ENCODE measurements at places on chromosomes 1 and 21. TPM values are rescaled to one million over a fixed set of nuclear protein-coding genes. Genes with fewer than 3 reads are reported as not detected.

- H3K36me3 ChIP-seq = no peaks in the 10 kb centered on the region
- no peaks in the 10 kb centered on the region for H3K27me3 ChIP-seq
- H3K4me1 ChIP-seq = no peaks in the 10 kb centered on the region
These were observed 76.3 kb upstream of the LRRC7 start for GRCh38 chr1:69491416-69491815.

- H3K27me3 ChIP-seq = peaks cover 3% of the 10 kb centered on the region
- peaks cover 3% of the 10 kb centered on the region for H3K4me1 ChIP-seq
- no peak overlapping the region for H3K27ac ChIP-seq
- H3K36me3 ChIP-seq = no peaks in the 10 kb centered on the region
- peak; percentile 66 for DNase-seq
These were observed 2.2 kb downstream of the CAMK1G start for GRCh38 chr1:209585672-209586071.

DNA sequence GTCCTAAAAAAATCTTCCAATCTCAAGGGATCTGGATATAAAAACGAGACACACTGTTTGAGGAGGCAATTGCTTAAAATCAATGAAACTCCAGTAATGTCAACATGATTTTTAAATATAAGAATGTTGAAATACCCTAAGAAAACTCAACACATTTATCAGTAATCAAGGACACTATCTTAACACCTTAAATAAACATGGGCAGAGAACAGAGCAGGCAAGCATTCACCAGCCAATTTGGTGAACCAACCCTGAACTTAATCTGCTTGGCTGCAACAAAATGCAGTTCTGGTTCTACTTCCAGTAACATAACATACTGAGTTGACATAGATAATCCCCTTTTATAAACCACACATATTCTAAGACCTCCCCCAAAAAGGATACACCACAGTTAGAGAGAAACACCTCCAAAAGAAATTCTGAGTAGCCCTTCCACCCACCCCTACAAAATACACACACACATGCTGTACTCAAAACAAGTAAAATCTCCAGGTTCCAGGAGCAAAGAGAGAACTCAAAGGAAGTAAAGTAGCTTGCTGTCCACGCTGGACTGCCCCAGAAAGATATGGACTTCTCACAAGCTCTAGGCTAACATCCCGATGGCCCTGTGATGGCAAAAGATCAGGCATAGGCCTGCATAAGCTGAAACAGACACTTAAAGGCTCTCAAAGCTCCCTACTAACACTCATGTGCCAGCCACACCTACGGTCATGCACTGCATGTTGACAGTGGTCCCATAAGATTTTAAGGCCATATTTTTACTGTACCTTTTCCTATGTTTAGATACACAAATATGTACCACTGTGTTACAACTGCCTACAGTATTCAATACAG, 30.5 kb downstream of the TP53BP2 start:
- H3K36me3 ChIP-seq = peaks cover 4% of the 10 kb centered on the region
- no peak overlapping the region for H3K27ac ChIP-seq
- H3K4me1 ChIP-seq = peaks cover 7% of the 10 kb centered on the region
- H3K27me3 ChIP-seq = no peaks in the 10 kb centered on the region

- no peaks in the 10 kb centered on the region for H3K36me3 ChIP-seq
- no peaks in the 10 kb centered on the region for H3K4me1 ChIP-seq
- H3K27me3 ChIP-seq = no peaks in the 10 kb centered on the region
- no peak for DNase-seq
- no peak overlapping the region for H3K4me3 ChIP-seq
These were observed 311.9 kb upstream of the PTBP2 start for GRCh38 chr1:96409689-96410088.

Gene TRAF3IP3
- not detected for total RNA-seq

DNA sequence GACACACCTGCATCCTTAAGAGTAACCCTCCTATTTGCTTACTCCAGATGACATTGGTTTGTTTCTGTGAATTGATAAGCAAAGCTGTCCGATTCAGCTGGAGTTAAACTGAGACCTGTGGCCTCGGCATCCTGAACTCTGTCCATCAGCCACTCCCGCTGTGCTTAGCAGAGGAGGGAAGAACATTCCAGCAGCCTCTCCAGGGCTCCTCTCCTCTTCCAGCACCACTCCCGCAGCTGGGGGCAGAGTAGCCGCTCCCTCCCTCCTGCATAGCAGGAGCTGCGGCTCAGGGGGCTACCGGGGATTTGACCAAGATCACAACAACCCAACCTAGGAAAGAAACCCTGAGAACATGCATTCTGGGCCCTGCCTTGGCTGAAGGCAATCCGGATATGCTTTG, 8.8 kb downstream of the LRRC38 start:
- H3K27ac ChIP-seq = no peak overlapping the region
- H3K4me1 ChIP-seq = no peaks in the 10 kb centered on the region
- H3K27me3 ChIP-seq = peaks cover 5% of the 10 kb centered on the region
- DNase-seq = no peak

DNA sequence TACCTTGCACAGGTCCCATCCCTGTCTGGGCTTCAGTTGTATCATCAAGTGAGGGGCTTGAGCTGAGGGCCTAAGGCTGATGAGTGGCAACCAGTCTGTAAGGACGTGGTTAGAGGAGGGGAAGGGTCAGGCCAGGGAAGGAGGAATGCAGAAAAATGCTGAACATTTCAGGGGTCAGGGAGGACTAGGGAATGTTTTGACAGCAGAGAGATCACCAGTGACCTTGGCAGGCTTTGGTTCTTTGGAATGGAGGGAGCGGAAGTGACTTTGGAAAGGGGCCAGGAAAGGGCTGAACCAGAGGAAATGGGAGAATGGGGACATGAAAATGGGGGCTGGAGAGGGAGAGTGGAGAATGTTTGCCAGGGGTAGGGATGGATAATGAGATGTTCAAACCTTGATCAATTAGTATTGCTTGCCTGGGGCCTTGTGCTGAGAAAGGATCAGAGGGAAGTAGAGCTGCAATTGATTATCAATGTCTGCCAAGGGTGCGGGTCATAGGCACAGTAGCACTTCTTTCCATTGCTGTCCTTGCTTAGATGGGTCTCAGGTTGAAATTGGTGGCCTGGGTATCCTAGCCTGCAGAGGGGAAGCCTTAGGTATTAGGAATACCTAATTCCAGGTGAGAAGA, 7.4 kb downstream of the LDLRAP1 start:
- H3K27ac ChIP-seq = no peak overlapping the region
- H3K4me1 ChIP-seq = peaks cover 16% of the 10 kb centered on the region
- no peaks in the 10 kb centered on the region for H3K36me3 ChIP-seq

DNA sequence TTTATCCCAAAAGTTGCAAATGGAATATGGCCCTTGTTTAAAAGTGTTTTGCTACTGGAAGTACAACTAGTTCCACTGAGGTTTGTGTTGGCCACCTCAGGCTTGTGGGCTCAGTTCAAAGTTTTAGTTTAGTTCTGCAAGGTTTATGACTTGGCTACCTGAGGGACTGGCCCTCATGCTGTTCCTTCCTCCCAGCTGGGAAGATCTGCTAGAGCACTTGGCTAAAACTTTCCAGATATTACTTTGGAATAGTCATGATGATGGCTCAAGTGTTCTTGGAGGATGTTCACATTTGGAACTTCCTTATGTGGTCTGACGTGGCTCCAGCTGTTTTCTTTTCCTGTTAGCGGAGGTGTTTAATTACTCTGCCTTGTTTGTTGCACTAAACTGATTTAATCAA, 110.2 kb upstream of the IVNS1ABP start:
- no peak for DNase-seq
- H3K36me3 ChIP-seq = no peaks in the 10 kb centered on the region

Gene PLCH2
- total RNA-seq = 61.4 TPM

DNA sequence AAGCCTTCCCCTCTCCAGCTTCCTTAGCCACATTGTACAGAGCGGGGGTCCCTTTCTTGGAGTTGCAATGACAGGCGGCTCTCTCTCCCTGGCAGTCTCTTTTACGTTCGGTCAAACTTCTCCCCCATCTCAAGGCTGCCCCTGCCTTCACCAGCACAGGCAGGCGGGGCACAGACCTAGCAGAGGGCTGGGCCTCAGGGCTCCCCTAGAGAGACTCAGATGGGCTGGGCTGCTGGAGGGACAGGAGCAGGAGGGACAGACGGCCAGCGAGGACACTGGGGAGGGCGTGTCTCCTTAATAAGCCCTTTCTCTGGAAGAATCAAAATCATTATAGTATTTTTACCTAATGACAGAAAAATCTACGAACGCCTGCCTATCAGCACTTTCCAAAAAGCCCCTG, 79.6 kb downstream of the CASZ1 start:
- H3K27me3 ChIP-seq = peaks cover 5% of the 10 kb centered on the region
- no peak overlapping the region for H3K27ac ChIP-seq
- peaks cover 7% of the 10 kb centered on the region for H3K4me1 ChIP-seq
- no peak for DNase-seq
- no peak overlapping the region for H3K4me3 ChIP-seq
- no peaks in the 10 kb centered on the region for H3K36me3 ChIP-seq

DNA sequence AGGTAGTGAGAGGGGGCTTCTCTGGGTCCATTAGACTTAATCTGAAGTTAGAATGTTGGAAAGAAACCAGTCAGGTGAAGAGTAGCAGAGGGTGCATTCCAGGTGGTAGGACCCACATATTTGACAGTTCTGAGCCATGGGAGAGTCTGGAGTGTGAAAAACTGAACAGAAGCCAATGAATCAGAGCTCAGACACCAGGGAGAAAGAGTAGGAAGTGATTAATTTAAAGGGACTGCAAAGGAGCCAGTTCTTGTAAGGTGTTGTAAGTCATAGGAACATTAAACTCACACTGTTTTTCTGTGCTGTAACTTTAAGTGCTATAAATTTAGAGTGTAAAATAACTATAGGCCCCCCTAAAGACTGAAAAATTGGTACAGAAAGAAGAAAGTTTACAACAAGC, 5.9 kb upstream of the DHX9 start:
- no peak overlapping the region for H3K4me3 ChIP-seq
- peaks cover 1% of the 10 kb centered on the region for H3K27me3 ChIP-seq
- DNase-seq = no peak
- no peaks in the 10 kb centered on the region for H3K36me3 ChIP-seq

Gene INKA2
- total RNA-seq = 112 TPM

GRCh38 chr1:237799762-237800474, 90.8 kb downstream of the ZP4 start:
- H3K4me3 ChIP-seq = no peak overlapping the region
- H3K4me1 ChIP-seq = peaks cover 2% of the 10 kb centered on the region
- peak; percentile 82 for DNase-seq

GRCh38 chr1:94433866-94434265, 15.7 kb downstream of the ABCD3 start:
- H3K4me3 ChIP-seq = no peak overlapping the region
- peaks cover 1% of the 10 kb centered on the region for H3K27me3 ChIP-seq
- no peak overlapping the region for H3K27ac ChIP-seq
- H3K4me1 ChIP-seq = no peaks in the 10 kb centered on the region
- DNase-seq = no peak

DNA sequence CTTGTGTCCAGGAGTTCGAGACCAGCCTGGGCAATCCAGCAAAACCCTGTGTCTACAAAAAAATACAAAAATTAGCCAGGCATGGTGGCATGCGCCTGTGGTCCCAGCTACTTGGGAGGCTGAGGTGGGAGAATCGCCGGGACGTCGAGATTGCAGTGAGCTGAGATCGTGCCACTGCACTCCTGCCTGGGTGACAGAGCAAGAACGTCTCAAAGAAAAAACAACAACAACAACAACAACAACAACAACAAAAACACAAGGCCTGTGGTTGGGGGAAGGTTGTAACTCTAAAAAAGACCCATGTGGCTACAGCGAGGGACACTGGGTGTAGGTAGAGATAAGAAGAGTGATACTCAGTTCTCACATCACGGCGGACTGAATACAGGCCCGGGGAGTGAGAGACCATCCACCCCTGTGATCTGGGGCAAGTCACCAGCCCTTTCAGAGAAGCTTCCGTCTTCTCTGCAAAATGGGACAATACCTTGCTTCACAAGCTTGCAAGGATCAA, 848 bp upstream of the CDC42 start:
- H3K27me3 ChIP-seq = peaks cover 5% of the 10 kb centered on the region
- H3K4me3 ChIP-seq = peak overlapping the region; percentile 70
- H3K27ac ChIP-seq = peak overlapping the region; percentile 67
- no peak for DNase-seq
- peaks cover 10% of the 10 kb centered on the region for H3K4me1 ChIP-seq
- no peaks in the 10 kb centered on the region for H3K36me3 ChIP-seq

- peaks cover 1% of the 10 kb centered on the region for H3K4me1 ChIP-seq
- peaks cover 4% of the 10 kb centered on the region for H3K36me3 ChIP-seq
- no peak for DNase-seq
- no peak overlapping the region for H3K4me3 ChIP-seq
These were observed 29.7 kb upstream of the KDM4A start for GRCh38 chr1:43619996-43620920.

Gene APOBEC4
- not detected for total RNA-seq

DNA sequence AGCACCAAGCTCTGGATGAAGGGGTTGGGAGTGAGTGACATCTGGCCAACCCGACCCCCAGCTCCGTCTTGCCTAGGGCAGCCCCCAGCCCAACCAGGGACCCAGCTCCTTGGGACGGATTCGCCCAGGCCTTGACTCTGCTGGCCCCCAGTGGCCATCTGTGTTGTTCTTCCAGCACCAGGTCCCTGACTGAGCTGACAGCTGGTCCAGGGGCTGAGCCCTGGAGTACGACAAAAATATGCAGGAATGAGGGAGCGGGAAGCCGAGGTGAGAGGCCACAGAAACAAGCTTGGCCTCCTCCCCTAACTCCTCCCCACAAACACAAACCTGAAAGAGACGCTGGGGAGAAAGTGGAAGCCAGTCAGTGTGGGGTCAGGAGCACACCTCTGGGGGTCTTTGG, 55.0 kb upstream of the PAX7 start:
- no peaks in the 10 kb centered on the region for H3K36me3 ChIP-seq
- peaks cover 5% of the 10 kb centered on the region for H3K27me3 ChIP-seq
- H3K4me1 ChIP-seq = peaks cover 5% of the 10 kb centered on the region
- peak; percentile 88 for DNase-seq

- no peak overlapping the region for H3K4me3 ChIP-seq
- H3K27me3 ChIP-seq = no peaks in the 10 kb centered on the region
- DNase-seq = no peak
- no peaks in the 10 kb centered on the region for H3K4me1 ChIP-seq
- no peaks in the 10 kb centered on the region for H3K36me3 ChIP-seq
These were observed 80.3 kb downstream of the TTC3 start for GRCh38 chr21:37153196-37153934.

Gene RGS13
- total RNA-seq = not detected

- peaks cover 18% of the 10 kb centered on the region for H3K36me3 ChIP-seq
- peaks cover 17% of the 10 kb centered on the region for H3K4me1 ChIP-seq
- DNase-seq = no peak
- peaks cover 7% of the 10 kb centered on the region for H3K27me3 ChIP-seq
These were observed 6.2 kb downstream of the PKNOX1 start for GRCh38 chr21:42980312-42981213.

- no peaks in the 10 kb centered on the region for H3K36me3 ChIP-seq
- DNase-seq = no peak
- no peak overlapping the region for H3K27ac ChIP-seq
- H3K4me1 ChIP-seq = peaks cover 13% of the 10 kb centered on the region
- no peak overlapping the region for H3K4me3 ChIP-seq
- H3K27me3 ChIP-seq = peaks cover 1% of the 10 kb centered on the region
These were observed 107.2 kb downstream of the DNM3 start for GRCh38 chr1:171948511-171948910.

Data from glutamatergic neuron (in vitro differentiated cells).